Esophagus squamous epithelium (tissue), 5 donors: ENCODE measurements at places on chromosomes 3 and 15. TPM values are rescaled to one million over a fixed set of nuclear protein-coding genes. Genes with fewer than 3 reads are reported as not detected.

DNA sequence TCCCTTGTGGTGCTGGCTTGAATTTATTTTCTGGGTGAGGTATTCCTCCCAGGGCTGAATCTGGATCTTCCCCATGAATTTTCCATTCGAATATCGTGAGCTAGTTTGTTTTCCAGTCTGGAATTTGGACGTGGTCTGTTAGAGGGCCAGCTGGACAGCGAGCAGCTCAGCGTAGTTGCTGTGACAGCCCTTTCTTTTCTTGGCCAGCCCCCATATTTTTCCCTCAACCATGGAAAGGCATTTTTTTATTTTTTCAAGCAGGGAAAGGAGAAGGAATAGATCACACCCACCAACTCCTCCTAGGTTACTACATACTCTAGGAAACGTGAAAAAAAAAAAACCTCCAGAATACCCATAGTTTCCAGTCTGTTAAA is 152.0 kb downstream of the KLHL25 start:
- DNase-seq: no peak

Gene EXD1
- total RNA-seq: not detected

- no peak for DNase-seq
These were observed 611.2 kb upstream of the CFAP20DC start for GRCh38 chr3:59660852-59661625.

GRCh38 chr15:61479613-61480012 is 250.5 kb upstream of the RORA start:
- DNase-seq: no peak

Gene CIB2
- 1.3 TPM for total RNA-seq

Gene ALDH1A2
- 0.44 TPM for total RNA-seq

DNA sequence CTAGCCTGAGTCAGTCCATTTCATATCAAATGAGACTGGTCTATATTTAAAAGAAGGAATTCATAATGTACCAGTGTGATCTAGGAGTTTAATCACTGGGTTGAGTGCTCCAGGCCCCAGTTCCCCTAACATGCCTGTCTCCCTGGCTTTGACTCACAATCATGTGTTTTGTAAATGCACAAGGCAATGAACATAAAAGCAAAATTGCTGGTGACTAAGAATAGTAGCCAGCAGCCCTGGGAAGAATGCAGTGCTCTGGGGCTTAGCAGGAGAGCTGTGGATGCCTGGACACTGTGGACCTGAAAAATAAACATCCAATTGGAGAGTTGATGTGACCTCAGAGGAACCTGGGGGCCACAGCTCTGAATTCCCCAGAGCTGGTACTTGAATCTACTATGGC is 50.3 kb downstream of the SYNPR start:
- no peak for DNase-seq

Gene PARP15
- total RNA-seq: 0.08 TPM

GRCh38 chr3:51269466-51269865 is 115.6 kb upstream of the MANF start:
- no peak for DNase-seq

Gene ACTRT3
- 0.45 TPM for total RNA-seq

Gene TMEM266
- 0.29 TPM for total RNA-seq

DNA sequence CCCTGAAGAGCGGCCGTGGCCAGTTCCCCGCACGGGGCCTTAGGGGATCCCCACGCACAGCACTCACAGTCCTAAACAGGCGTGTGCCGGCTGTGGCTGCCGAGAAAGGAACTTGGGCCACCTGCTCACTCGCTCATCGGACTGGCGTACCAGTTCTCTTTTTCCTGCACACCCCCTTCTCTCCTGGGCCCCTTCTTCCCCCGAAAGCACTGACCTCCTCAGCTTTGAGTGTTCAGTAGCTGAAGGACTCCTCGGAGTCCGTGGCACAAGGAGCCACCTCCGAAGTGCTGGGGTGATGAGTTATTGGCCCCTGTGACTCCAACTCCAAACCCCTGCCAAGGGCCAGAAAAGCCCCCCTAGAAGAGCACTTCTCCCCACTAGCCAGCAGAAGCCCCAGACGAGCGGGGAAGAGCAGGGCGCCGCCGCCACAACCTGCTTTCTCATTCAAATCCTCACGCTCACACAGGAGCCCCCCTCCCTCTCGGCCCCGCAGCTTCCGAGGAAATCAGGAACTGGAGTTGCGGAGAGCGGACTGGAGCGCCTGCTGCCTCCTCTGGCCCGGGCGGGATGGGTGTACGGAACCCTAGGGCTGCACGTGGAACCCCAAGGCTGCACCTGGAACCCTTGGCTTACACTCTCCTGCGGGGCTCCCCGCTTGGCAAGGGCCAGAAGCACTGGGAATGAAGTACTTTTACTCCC is at the start of gene PLCH1:
Gene PLCH1 (minus strand): TSS at position 446 of the 699 bp plus-strand sequence. CDS start 40,847 bp downstream, outside the sequence.
- no peak for DNase-seq

GRCh38 chr3:25386686-25387255 is 41.3 kb upstream of the RARB start:
- DNase-seq: no peak

GRCh38 chr3:30248423-30248822 is 358.0 kb upstream of the TGFBR2 start:
- no peak for DNase-seq

Gene CD86
- total RNA-seq: 0.42 TPM

GRCh38 chr3:66255865-66256264 is 35.1 kb downstream of the SLC25A26 start:
- DNase-seq: no peak

- DNase-seq: no peak
These were observed 1301.6 kb downstream of the SI start for GRCh38 chr3:163776743-163777142.

Gene THRB
- total RNA-seq: 4.7 TPM

Gene SLC28A2
- total RNA-seq: not detected

GRCh38 chr3:43844757-43845156 is 154.0 kb downstream of the ABHD5 start:
- DNase-seq: no peak
